ENCODE measurements at places on chromosomes 3 and 15.

- no peak for DNase-seq
Observed at GRCh38 chr3:188888321-188889053, 283.3 kb upstream of the TPRG1 start.

DNA sequence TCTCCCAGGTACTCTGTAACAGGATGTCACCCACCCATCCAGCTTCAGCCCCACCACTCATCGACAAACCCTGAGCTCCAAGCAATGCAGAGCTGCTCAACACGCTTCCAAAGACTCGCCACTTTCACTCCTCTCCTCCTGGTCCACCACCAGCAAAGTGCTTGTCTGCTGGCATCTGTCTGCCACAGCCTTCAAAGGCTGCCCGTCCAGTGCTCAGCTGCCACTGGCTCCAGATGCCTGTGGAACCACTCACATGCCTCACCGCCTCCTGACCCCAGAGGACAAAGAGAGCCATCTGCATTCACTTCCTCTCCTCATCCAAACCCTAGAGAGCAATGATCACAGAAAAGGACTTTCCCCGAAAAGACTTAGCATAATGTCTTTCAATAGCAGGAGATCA lies 109.5 kb upstream of the OCA2 start:
- no peak for DNase-seq

DNA sequence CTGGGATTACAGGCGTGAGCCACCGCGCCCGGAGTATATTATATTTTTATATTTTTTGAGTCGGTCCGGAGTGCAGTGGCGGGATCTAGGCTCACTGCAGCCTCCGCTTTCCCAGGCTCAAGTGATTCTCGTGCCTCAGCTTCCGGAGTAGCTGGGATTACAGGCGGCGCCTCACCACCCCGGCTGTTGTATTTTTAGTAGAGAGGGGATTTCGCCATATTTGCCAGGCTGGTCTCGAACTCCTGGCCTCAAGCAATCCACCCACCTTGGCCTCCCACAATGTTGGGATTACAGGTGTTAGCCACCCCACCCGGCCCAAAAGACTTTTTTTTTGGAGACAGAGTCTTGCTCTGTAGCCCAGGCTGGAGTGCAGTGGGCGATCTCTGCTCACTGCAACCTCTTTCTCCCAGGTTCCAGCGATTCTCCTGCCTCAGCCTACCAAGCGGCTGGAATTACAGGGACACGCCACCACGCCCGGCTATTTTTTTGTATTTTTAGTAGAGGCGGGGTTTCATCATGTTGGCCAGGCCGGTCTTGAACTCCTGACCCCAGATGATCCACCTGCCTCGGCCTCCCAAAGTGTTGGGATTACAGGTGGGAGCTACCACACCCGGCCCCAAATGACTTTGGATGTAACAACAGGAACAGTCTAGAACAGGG lies 1.0 kb downstream of the ZNF589 start:
- no peak for DNase-seq

GRCh38 chr3:52440249-52440551 lies 4.7 kb downstream of the SEMA3G start:
- no peak for DNase-seq

- no peak for DNase-seq
Observed at GRCh38 chr3:77718311-77718710, 678.4 kb downstream of the ROBO2 start.

DNA sequence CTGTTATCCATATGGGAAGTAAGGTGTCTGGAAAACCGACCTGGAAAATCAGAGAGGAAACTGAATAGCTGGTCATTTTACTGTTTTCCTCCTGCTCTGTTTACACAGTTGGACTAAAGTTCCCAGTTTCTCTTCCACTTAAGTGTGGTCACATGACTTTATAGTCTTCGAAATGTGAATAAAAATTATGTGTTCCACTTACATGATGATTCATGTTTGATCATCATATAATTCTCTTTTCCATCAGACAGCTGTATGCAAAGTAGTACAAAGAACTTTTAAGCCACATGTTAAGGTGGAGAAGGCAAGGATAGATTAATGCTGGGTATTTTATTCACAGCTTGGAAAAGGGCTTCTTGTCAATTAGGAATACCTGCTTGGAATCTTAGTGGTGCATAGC lies 525.5 kb upstream of the BCHE start:
- DNase-seq, result no peak

GRCh38 chr3:42661593-42662022 lies 8.1 kb downstream of the ZBTB47 start:
- no peak for DNase-seq

- DNase-seq, result no peak
Observed at GRCh38 chr3:9168241-9168741, 81.2 kb downstream of the SRGAP3 start.

Measured in astrocyte of the spinal cord (primary cell).